ENCODE measurements at places on chromosomes 13 and 19. TPM values are rescaled to one million over a fixed set of nuclear protein-coding genes. Genes with fewer than 3 reads are reported as not detected.

N4BP2L1 gene
- 9.8 TPM for total RNA-seq

MTUS2 gene
- total RNA-seq = 0.05 TPM

ZNF584 gene
- total RNA-seq = 11.8 TPM

LYPD3 gene
- 0.27 TPM for total RNA-seq

CILP2 gene
- total RNA-seq = 0.63 TPM

FUZ gene
- total RNA-seq = 19.9 TPM

DNA sequence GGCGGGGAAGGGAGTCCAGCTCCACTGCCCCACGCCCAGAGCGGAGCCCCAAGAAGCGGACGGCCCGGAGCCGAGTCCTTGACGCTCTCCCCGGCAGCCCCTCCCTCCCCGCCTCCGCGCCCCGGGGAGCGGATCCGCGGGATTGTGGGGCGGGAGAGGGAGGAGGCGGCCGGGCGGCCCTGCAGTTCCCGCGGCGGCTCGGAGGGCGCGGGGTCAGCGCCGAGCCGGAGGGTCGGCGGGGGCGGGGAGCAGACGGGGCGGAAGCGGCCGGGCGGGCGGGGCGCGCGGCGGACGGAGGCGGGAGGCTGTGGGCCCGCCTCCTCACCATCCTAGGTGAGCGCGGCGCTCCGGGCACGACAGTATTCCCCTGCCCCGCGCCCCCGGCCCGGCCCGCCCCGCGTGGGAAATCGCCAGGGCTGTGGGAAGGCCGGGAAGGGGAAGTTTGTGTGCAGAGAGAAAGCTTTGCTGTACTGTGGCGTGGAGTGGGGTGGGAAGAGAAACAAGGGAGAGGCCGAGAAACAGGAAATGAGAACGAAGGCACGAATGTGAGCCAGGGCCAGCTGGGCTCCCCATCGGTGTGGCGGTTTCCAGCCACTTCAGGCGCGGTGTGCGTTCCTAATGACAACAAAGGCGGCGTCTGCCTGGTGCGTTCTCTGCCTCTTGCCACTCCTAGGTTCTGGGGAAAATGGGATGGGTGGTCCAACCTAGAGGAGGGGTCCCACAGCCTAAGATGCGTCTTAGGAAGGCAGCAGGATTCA lies 1.3 kb upstream of the KLF12 start:
- peak; percentile 93 for DNase-seq

- no peak for DNase-seq
Observed at GRCh38 chr19:926589-927350, 935 bp downstream of the ARID3A start.

DNA sequence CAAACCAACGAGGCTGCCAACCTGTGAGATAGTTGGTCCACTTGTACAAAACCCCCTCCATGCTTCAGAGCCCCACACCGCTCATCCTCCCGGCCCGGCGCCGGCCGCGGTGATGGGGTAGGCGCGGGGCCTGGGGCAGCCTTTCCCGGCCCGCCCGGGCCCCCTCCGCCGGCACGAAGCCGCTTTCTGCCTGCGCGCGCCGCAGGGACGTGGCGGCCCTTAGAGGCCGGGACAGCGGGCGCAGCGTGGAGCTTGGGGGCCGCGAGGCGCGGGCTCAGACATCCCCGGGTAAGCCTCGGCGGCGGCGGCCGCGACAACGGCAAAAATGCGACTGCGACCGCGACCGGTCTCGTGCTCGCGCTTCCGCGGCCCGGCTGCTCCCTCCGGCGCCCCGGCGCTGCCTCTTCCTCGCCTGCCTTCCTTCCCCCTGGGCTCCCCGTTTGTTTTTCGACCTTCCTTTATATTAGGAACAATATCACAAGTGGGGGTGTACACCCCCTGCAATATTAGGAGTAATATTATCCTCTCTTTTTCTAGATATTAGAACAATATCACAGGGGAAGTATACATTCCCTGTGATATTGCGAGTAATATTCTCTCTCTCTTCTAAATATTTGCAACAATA lies 53.9 kb upstream of the CEACAM21 start:
- DNase-seq = no peak

DNA sequence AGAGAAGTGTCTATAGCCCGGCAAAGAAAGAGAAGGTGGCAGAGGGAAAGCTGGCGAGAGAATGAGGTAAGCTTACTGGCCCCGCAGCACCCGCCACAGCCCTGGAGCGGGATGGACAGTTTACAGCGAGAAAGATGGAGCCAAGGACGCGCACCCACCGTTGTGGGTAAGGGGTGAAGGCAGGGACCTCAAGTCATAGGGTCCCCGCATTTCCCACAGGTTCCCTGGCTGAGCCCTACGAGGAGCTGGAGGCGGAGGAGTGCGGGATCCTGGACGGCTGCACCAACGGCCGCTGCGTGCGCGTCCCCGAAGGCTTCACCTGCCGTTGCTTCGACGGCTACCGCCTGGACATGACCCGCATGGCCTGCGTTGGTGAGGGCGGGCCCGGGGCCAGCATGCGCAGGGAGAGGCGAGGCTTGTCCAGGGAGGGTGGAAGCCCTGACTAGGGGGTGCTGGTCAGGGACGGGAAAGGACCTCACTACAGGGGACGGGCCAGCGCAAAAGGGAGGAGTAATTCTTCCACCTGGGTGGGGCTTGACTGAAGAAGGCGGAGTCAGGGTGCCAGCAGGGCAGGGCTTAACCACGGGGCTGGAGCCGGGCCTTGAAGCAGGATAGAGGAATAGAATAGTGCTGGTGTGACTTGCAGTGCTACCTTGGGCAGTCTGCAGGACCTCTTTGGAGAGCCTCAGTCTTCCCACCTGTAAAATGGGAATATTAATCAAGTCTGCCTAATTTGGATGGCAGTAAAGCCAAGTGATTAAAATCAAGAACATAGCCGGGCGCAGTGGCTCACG lies 26.5 kb downstream of the LTBP4 start:
- no peak for DNase-seq

- DNase-seq = no peak
Observed at GRCh38 chr13:102376318-102376717, 25.5 kb downstream of the FGF14 start.

DNA sequence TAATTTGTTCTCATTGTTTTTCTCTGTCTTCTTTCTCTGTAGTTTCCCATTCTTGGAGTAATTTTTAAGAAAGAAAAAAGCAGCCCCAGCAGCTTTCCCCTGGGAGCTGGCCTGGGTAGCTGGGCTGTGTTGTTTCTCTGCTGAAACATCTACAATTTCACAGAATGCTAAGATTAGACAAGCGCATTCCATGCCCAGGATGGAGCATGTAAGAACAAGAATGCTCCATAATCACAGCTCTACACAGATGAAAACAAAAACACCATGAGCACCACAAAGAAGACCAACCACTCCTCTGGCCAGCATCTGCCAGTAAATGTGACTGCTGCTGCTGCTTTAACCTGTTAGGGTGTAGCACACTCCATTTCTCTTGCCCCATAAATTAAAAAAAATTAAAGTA lies 239.2 kb upstream of the SLITRK1 start:
- DNase-seq = no peak

DNA sequence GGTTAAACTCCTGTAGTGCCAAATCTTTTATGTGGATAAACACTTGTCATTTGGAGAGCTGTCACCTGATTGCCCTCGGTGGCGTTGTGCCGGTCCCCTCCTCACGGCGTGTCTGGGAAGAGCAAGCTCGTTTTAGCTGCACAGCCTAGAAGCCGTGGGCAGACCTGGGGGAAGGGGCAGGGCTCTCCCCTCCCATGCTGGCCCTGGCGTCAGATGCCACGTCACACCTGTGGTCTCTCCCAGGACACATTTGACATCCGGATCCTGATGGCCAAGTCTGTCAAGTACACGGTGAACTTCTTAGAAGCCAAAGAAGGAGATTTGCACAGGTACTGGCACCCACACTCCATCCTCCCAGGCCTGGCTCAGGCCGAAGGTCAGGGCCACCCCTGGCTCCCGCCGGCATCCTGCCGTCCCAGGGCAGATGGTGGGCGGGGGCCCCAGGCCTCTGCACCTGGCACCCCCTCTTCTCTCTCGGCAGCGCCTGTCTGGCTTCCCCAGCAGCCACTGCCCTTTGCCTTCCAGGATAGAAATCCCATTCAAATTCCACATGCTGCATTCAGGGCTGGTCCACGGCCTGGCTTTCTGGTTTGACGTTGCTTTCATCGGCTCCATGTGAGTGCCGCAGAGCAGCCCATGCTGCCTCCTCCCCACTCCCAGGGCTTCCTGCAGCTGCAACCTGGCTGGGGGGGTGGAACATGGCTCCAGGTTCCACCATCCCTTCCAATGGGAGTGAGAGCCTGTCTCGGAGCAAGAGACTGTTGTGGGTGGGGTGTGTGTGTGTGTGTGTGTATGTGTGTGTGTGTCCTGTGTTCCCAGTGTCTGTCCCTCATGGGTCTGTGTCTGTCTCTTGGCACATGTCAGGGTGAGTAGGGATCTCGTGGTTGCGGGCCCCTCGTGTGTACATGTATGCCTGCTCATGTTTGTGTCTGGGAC lies 8.8 kb downstream of the YIPF2 start:
- no peak for DNase-seq

- no peak for DNase-seq
Observed at GRCh38 chr13:39970177-39970846, 314.9 kb downstream of the COG6 start.

GRCh38 chr19:5865772-5866171 lies 4.6 kb downstream of the FUT5 start:
- no peak for DNase-seq

DNA sequence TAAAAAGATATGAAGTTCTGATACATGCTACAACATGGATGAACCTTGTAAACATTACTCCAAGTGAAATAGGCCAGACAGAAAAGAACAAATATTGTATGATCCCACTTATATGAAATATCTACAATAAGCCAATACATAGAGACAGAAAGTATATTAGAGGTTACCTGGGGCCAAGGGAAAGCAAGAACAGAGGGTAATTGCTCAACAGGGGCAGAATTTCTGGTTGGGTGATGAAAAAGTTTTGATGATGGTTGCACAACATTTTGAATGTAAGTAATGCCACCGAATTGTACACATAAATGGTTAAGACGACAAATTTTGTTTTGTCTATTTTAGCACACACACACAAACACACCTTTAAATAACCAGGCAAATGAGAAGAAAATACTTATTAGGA lies 268.4 kb downstream of the FOXO1 start:
- no peak for DNase-seq

DNA sequence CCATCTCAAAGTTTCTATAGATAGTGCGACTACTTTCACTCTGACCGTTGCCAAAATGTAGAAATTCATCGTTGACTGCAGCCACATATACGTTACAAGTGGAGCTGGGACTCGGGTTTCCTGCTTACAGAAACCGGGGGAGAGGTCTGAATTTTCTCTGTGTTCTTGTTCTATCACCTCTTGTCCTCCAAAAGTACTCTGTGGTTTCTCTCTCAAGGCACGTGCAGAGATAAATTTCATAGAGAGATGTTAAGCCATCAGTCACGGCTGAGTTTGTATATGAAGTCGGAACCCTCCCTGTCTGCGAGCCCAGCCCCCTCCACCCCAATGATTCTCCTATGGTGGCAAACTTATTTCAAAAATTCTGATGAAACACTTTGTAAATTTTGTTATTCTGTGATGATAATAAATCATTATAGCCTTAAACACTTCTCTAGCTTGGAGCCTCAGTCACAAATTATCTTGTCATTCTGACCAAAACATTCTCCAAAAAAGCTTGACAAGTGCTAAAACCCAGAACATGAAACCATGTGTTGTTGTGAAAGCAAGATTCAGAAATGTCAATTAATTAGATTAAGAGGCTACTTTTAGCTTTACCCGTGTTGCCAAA lies 87.5 kb downstream of the TSHZ3 start:
- DNase-seq = peak; percentile 30

GRCh38 chr19:56639217-56639616 lies 3.7 kb upstream of the SMIM17 start:
- no peak for DNase-seq

DNA sequence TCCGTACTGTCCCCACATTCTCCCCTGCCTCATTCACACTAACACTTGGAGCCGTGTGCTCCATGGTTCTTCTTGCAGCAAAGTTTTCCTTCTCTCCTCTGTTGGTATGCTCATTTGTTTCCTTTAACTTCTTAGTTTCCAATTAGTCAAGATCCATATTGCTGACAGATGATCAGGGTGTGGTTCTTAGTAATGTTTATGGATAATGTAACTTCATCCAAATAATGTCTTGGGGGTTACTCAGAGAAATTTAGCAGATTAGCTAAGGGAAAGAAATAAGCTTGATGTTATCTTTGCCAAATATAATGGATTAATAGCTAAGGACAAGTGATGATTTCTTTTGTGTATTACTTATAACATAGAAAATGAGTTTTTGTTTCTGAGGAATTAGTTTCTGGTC lies 174.4 kb downstream of the NUFIP1 start:
- DNase-seq = no peak

DNA sequence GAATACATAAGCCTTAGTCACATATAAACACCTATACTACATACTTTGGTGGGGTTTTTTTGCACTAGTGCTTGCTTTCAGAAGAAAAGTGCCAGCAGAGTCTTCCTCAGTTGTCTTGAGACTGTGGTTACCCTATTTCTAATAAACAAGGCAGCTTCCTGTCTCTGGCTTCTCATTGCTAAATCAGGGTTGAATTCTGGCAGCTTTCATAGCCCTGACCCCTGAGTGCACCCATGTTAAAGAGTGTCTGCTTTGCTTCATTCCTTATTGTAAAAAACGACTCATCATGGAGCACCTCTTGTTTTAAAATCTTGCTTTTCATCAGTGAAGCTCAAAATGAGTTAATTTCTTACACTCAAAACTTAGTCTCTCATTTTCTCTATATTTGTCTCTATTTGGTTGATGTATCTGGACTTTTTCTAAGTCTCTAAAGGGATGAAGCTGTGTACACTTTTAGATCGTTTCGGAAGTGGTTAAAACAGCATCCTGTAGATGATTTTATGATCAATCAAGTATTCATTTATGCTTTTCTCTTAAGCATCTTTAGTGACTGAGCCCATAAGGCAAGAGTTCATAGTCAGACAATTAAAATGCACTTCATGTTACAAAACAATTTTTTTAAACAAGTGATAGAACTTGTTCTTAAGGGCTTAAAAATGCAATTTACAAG lies 72.1 kb downstream of the KLF12 start:
- no peak for DNase-seq

GRCh38 chr19:13128583-13128982 lies 10.5 kb downstream of the NACC1 start:
- no peak for DNase-seq

GRCh38 chr13:77222909-77223308 lies 104.0 kb downstream of the MYCBP2 start:
- DNase-seq = no peak

DNA sequence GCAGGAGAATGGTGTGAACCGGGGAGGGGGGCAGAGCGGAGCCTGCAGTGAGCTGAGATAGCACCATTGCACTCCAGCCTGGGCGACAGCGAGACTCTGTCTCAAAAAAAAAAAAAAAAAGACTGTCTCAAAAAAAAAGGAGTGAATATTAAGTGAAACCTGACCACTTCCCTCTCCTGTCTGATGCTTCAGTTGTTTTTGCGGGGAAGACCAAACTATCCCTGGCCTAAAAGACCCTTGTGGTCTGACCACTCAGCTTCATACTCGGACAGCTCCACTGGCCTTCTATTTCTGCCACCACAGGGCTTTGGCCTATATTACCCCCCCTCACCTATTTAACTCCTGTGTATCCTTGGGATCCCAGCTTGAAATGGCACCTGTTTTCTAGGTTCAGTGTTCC lies 2.3 kb downstream of the CLASRP start:
- DNase-seq = no peak

- DNase-seq = no peak
Observed at GRCh38 chr19:52665529-52665928, 27.4 kb upstream of the ZNF83 start.
